ENCODE measurements at places on chromosomes 5 and 9. TPM values are rescaled to one million over a fixed set of nuclear protein-coding genes. Genes with fewer than 3 reads are reported as not detected.

DNA sequence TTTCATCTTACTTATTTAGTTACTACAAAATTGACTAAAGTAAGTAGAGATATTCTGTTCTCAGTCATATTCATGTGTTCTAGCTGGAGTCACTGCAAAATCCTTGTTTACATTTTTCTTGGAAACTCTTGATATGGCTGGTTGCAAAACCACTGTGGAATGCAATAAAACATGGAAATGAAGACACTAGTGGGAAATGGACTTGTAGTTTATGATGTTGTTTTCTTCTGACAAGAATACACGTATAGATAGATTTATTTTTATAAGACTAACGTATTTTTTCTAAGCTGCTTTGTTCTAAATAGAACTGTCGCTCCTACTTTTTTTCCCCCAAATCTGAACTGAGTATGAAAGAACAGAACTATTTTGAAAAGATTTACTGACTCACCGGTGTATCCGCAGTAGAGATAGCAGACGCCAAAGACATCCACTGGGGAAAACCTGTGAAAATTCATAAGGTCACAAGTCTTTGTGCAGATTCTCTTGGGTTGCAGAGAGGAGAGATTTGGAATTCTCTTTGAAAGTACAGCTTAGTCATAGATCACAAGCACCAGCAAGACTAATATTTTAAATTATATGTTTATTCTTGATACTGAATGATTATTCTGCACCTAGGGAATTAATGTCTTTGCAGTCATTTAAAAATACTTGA lies 119.6 kb upstream of the TAF11L2 start:
- DNase-seq = no peak

- no peak for DNase-seq
These were observed 82.9 kb downstream of the TMEM215 start for GRCh38 chr9:32866273-32866672.

The NUTM2F gene
- not detected for total RNA-seq

DNA sequence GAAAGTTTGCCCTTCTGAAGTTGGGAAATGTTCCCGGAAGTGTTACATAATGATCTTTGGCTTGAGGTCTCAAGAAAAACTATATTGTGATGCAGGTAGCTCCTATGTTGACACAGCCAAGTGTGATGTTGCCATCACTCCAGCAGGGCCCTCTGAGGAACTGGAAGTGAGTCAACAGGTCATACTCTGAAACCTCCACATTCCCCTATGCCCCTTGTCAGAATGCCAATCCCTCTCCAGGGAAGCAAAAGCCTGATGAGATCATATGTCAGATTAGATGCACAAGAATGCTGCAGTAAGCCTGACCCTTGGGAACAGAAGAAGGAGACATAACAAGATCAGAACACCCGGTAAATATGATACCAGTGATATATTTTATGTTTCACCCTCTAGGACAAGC lies 66.8 kb upstream of the ITGA2 start:
- no peak for DNase-seq

The ORM2 gene
- not detected for total RNA-seq

The OTP gene
- not detected for total RNA-seq

DNA sequence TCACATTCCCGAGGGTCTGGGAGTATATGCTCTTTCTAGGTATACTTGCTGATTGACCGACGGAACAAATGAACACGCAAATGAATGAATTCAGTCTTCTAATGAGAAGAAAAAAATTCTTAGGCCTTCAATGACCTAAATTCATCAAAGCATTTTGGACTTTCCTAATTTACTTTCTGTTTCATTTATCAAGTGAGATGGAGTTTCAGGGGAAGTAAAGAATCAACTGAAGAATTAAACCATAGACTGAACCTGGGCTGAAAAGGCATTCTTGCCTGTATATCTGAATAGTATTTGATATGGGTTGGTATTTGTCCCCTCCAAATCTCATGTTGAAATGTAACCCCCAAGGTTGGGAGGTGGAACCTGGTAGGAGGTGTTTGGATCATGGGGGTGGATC lies 64.1 kb downstream of the ZFAND5 start:
- DNase-seq = no peak

DNA sequence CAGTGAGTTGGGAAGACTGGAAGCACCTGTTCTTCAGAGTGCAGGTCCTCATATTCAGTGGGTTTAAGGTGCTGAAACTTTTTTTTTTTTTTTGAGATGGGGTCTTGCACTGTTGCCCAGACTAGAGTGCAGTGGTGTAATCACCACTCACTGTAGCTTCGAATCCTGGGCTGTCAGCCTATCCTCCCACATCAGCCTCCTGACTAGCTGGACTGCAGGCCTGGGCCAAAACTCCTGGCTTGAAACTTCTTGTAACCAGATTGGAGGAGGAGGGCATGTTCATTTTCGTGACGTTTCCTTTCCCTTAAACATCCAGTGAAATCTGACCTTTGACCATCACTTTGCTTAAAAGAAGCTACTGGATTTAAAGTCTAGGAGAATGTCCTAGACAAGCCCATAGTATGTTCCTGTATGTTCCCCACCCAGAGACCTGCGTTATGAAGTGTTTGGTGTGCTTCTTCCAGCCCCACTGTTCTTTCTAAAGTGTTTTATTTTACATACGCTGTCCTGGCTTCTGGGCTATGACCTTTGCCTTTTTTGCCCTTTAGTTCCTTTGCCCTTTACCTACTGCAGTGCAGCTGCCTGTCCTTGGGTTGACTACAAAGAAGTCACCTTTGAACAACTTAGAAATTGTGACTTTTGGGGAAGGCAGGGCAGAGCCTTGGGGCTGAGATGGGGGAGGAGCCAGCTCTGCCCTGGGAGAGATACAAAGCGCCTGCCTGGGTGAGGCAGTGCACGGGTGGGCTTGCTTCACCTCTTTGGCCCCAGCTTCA lies 18.4 kb downstream of the TENT4A start:
- DNase-seq = no peak

- peak; percentile 75 for DNase-seq
These were observed 602 bp downstream of the CCNI2 start for GRCh38 chr5:132747616-132748440.

GRCh38 chr5:172377856-172378255 lies 76.5 kb downstream of the SH3PXD2B start:
- DNase-seq = no peak

DNA sequence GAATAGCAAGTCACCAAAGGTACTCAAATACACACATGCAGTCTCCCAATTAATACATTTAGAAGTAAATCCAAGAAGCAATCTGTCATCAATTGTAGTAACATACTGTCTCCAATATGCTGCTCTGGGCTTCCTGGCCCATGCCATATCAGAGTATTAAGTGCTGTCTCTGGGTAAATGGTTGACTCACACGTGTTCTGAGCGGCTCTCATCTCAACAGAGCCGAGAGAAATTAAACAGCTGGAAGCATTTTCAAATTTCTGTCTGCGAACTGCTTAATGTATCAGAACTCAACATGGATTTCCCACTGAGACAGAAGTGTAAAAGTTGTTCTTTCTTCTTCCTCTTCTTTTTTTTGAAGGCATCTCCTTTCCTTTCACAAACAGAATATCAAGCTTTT lies 247.3 kb upstream of the TAS2R1 start:
- DNase-seq = no peak

DNA sequence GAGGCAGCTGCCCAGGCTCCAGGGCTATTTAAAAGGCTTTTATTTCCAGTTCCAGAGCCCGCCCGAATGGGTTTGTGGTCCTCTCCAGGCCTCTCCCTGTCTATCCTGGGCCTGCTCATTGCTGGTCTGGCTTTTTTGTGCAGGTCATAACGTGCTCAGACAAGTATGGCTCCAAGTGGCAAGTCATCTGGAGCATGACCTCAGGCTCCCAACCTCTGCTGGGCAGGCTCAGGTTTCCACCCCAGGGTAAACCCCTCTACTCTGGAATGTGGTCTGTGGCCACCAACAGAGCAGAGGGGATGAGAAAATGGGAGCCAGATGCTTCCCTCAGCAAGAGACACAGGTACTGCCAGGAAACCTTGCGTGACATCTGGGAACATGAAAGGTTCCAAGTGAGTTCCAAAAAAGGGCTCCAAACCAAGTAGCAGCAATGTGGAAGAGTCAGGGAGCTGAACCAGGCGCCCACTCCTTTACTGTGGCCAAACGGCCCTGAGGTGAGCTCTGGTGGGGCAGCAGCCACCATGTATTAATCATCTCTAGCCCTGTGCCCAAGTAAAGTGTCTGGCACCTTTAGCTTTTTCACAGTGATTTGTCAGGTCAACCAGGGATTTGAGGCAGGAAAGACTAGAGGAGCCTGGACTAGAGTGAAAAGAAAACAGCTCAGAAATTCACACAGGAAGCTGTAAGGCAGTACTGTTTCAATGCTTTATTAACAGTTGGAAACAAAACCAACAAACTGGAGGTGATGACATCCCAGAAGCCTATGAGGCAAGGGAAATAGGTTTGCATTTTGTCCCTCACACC lies 25.7 kb downstream of the PCDHGC5 start:
- no peak for DNase-seq

The PCDHGB1 gene
- total RNA-seq = 2.7 TPM

DNA sequence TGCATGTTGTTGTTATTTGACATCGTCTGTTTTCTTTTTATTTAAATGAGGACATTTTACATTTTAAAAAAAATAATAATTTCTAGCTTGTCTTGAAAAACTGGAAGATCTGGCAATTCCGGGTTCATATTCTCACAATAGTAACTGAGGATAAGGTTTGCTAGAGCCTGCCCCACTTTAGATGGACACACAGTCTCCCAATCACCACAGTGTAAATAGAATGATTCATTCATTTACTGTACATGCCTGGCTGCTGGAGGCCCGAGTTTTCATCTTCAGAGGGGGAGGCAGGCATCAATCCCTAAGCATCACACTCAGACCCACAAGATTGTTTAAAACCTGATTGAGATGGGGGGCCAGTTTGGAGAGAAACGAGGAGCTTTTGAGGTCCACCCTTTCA lies 2039.7 kb upstream of the WWC1 start:
- no peak for DNase-seq

GRCh38 chr5:10756549-10756948 lies 4.5 kb downstream of the DAP start:
- no peak for DNase-seq

- DNase-seq = no peak
These were observed 139.3 kb upstream of the FBXL17 start for GRCh38 chr5:108521011-108521700.

DNA sequence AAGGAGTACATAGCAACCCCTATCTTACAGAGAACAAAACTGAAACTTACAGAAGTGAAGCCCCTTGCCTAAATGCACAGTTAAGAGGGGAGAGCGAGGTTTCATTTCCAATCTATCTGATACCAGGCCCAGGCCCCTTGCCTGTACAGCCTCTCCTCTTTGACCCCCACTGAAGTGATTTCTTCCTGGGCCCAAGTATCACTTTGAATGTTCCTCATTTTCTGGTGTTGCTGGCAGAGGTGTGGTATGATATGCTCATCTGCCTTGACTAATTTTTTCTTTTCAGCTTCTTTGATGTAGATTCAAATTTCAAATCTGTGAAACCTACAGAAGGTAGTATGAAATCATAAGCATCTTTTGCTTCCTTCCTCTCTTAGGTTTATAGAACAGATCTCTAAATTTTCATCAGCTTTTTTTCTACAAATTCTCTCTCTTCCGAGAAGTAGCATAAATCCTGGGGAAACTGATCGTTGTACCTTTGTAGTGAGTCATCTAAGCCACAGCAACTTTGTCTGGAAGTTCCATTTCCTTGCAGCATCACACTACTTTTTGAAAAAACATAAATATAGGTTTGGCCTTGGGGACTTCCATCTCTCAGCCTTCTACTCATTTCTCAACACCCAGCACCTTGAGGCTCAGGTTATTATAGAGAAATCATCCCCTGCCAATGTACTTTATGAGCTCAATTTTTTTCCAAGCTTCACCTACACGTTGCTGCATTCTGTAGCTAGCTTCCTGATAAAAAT lies 402.4 kb upstream of the PTGER4 start:
- DNase-seq = no peak

The C5orf46 gene
- 7.8 TPM for total RNA-seq

GRCh38 chr5:78763659-78764189 lies 115.2 kb upstream of the LHFPL2 start:
- DNase-seq = no peak

DNA sequence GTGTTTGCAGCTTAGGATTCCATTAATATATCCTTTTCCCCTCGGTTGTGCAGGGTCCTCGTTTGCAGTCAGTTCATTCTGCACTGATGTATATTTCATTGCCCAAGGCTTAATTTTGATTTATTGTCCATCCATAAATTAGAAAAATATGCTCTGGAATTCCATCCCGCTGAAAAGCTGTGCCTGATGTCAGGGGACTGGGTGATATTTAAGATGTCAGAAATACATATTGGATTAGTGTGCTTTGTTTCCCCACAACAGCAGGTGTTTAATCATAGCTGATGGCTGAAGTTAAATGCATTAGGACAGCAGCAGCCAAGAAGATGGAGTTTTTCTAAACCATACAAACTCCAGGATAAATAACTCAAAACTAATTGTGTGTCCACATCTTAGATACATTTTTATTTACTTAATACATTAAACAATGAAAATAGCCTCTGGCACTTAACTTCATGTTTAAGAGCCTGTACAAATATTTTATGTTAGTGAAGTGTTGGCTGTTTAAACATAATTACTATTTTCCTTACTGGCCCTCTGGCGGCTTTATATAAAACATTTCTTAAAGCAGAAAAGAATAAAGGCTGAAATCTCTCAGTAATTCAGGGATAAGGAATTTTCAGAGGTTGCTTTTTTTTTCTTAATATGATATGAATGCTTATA lies 170.4 kb upstream of the TBCA start:
- no peak for DNase-seq

- DNase-seq = no peak
These were observed 172.0 kb downstream of the CRB2 start for GRCh38 chr9:123527981-123528380.

GRCh38 chr9:76756268-76756640 lies 8.0 kb upstream of the PCA3 start:
- DNase-seq = no peak

GRCh38 chr9:25421560-25421959 lies 256.7 kb downstream of the TUSC1 start:
- no peak for DNase-seq

DNA sequence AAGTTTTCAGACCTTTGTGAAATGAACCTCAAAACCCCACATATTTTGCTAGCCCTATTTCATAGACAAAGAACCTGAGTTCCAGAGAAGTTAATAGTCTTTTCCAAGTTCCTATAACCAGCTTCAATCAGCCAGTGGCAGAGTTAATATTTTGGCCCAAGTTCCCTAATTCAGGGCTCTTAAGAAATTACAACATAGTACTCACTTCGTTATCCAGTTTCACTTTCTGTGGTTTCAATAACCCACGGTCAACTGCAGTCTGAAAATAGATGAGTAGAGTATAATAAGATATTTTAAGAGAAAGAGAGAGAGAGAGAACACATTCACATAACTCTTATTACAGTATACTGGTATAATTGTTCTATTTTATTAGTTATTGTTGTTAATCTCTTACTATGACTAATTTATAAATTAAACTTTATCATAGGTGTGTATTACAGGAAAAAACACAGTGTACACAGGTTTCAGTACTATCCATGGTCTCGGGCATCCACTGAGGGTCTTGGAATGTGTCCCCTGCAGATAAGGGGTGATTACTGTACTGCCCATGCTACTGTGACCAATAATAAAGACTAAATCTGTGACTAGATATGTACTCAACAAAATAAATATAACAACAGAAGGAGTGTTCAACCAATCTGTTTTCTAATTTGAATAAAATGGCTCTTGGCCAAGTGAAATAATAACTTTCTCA lies 9.3 kb upstream of the MYOT start:
- DNase-seq = no peak

Measured in chondrocyte (in vitro differentiated cells).